ENCODE measurements at places on chromosomes 1 and 21.

- DNase-seq: no peak
Observed at GRCh38 chr1:90708236-90708786, 8.8 kb downstream of the BARHL2 start.

DNA sequence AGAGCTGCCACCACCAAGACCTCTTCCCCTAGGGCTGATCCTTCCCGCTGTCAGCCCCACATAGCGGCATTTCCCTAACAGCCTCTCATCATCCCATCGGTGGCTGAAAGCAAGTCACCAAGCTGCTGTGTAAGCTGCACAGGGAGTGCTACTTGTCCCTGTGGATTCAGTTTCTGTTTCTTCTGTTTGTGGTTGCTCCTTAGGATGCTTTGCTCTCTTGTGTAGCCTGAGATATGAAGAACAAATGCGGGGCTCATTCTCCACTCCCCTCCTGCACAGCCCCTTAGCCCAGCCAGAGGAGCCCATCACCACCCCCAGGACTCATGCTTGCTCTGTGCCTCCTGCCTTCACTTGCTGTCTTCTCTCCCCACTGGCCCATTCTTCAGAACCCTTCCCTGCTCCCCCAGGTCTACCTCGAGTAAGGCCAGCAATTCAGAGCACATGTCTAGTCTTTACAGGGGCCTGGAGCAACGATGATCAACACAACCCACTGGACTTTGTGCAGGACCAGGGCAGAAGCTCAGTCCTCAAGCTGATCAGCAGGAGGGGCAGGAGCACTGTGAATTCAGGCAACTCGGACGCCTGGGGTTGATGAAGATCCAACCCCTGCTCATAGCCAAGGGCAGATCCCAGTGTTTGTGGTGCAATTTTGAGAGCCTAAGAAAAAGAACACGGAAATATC lies 82.6 kb upstream of the GALNT2 start:
- DNase-seq: no peak

DNA sequence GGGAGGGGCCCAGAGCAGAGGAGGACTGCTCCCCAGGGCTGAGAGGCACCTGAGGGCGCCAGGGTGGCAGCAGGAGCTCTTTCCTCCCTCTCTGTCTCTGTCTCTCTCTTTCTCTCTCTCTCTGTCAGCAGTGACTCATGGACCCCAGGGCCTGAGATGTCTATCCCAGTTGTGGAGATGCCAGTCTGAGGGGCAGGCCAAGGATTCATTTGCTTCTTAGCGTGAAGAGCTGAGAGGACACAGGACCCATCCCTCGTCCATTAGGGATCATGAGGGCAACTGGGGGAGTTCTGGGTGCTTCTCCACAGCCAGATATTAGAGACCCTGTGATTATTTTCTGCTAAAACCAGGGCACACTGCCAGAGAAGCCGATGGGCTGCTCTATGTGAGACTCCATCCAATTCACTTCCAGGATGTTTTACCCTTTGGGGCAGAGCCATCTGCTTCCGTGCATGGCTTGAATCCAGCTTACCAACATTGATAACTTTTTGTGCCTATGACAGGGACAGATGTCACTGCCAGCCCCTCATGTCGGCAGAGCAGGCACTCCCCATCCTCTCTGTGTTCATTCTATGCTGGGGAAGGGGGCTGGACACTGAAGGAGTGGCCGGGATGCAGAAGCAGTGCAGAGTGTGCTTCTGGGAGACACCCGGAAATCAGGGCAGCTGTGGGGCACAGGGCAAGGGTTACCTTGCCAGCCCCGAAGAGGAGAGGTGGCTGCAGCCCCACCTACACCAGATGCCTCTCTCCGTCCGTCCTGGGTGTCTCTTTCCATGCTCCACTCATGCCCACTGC lies 4.1 kb upstream of the PCBP3 start:
- no peak for DNase-seq

GRCh38 chr1:153848805-153849204 lies 73.6 kb downstream of the SLC27A3 start:
- DNase-seq: no peak

GRCh38 chr1:40794974-40795715 lies 11.6 kb downstream of the KCNQ4 start:
- DNase-seq: no peak

GRCh38 chr1:116870300-116870699 lies 39.4 kb upstream of the PTGFRN start:
- DNase-seq: no peak

GRCh38 chr1:43247256-43247921 lies 22.4 kb upstream of the TMEM125 start:
- no peak for DNase-seq

- DNase-seq: no peak
Observed at GRCh38 chr1:41936107-41936506, 17.4 kb upstream of the HIVEP3 start.

- no peak for DNase-seq
Observed at GRCh38 chr1:47682198-47682597, 244.4 kb downstream of the FOXD2 start.

DNA sequence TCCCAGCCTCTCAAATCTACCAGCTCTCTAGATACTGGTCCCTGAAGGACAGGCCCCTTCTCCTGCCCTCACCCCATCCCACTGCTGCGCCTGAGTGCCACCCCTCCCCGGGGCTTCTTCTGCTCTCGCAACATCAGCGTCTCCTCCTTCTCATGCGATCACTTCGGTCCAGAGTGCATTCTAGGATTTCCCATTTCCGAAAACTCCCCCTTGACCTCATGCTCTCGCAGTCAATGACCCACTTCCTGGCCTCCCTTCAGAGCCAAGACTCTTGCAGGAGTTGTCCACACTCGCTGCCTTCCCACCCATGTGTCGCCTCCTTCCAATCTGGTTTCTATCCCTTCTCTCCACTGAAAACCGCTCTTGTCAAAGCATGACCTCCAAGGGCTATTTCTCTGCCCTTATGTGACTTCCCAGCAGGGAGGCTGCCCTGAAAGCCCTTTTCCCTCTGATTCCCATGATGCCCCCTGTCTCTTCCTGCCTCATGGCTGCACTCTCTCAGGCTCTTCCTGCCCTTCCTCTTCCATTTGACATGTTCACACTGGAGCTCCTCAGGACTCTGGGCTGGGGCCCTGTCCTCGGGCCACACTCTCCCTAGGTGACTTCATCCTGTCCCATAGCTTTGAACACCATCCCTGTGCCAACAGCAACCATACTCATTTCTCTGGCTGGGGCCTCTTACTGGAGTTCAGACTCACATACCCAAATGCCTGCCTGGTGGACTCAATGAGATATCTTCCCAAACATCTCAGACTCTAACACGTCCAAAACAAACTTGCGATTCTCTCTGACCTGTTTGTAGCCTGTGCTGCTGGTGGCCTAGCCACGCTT lies 46.0 kb downstream of the LDLRAD2 start:
- DNase-seq: no peak

DNA sequence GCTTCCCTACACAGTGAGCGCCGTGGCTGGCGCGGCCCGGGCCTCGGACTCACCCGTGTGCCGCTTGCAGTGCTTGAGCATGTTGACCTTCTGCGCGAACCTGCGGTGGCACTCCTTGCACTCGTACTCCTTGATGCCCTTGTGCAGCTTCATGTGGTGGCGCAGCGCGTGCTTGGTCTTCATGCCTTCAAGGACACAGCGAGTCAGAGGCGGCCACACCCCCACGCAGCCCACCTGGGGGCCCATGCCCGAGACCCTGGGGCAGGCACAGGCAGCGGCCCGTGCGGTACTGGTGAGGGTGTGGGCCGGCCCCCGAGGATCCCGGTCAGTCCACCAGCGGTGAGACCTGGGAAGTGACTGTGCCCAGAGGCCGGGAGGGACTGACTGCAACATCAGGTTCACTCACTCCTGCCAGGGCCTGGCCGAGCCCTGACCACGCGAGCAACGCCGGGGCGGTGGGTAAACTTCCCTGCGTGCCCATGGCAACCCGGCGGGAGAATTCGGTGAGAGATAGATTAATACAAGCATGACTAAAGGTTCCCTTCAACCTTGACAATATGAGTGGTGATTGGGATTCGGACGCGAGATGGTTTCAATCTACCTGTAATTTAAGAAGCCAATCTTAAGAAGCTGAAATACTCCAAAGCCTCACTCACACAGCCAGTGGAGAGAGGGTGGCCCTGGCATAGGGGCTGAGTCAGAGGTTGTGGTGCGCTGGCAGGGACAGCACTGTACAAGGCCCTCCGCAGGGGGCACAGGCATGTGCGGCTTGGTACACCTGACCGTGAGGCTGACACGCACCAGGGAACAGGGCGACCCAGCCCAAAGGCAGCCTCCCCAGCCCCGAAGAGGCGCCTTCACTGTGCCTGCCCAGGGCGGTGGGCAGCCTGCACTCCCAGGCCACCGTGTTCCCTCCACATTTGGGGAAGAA lies 49.1 kb upstream of the RIPK4 start:
- DNase-seq: no peak

GRCh38 chr1:186848509-186849130 lies 19.9 kb downstream of the PLA2G4A start:
- no peak for DNase-seq

GRCh38 chr1:38671221-38671620 lies 188.4 kb downstream of the RRAGC start:
- no peak for DNase-seq

DNA sequence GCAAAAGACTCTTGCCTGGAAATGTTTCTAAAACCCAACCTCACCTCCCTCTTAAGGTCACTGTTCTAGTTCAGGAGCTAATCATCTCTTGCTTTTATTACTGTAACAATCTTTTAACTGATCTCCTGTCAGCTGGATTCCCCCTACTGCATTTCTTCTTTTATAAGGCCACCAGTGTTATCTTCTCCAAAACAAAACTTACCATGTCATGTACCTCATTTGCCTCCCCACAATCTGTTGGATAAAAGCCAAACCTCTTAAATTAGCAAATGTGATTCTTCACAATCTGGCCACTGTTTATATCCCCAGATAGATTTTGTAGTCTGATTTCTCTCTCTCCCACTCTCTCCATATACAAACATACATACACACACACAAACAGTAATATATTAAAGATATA lies 143.3 kb downstream of the DENND1B start:
- DNase-seq: no peak

DNA sequence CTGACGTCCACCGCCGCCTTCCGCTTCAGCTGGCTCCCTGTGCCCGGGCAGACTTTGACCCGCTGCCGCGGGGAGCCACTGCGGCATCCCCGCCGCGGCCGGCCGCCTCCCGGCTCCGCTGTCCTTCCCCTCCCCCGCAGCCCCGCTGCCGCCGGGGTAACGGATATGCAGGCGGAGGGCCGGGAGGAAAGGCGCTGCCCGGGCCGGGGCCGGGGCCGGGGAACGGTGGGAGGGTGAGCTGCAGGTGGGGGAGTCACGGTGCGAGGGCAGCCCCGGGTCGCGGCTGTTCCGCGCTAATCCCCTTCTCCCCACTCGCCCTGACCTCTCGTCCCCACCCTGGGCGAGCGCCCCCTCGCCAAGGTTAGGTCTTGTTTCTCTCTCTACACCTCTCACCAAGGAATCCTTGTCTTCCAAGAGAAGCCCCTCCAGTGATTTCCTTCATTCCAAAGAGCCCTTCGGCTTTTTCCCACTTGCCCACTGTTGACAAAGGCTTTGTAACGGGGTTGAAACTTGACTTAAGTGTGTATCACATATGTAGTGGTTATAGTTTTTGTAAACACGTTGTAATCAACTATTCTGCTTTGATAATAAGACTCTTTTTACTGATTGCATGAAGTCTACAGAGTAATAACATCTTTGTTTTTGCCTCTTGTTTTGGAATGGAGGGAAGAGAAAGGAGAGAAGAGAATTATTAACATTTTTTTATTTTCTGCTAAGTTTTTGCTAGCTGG lies 669 bp downstream of the XPR1 start:
- DNase-seq: no peak

DNA sequence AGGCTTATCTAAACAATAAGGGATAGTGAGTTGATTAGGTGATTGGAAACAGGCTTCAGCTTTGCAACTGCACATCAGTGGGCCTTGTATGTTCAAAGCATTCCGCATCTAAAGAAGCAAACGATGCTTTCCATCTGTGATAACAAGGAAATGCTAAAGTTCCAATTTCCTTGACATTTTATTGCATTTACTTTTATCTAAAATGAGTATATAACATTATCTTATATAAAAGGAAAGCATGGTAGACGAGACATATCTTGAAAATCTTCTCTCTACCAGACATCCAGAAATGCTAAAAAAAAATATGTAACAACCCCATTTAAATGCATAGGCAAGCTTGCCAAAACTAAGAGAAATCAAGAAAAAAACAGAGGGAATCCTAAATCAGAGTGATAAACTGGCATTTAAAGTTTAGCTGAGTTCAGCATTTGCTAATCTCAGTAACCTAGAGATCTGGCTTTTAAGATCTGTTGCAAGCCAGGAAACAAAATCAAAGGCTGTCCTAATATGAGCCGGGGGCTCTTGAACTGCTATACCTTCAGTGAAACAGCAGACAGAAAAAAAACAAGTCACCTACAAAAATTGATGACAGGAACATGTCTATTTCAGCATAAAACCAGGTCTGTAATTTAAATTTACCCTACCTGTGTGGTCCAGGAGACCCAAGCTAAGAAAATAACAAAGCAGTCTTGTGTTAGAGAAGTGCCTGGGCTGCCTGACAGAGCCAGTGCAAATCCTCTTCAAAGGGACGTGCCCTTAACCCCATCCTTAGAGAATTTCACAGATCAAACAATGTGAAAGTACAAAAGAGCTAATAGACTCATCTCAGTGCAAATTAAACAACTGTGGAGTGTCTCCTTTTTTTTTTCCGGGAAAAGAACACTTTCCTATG lies 3.1 kb upstream of the RGS13 start:
- DNase-seq: no peak

DNA sequence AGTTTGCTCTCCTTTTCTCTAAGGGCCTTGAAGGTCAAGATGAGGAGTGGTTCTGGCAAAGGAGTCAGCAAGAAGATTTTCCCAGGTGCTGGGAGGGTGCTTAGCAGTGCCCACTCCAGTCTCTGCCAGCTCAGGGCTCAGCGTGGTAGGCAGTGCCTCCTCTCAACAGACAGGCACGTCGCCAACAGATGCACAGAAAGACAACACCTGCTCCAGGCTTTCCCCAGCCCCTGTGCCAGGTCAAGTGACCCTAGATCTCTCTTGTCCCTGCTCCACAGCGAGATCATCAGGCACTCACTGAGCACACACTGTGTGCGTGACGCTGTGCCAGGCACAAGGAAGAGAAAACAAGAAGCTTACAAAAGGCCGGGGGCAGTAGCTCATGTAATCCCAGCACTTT lies 86.0 kb downstream of the CASZ1 start:
- no peak for DNase-seq

- no peak for DNase-seq
Observed at GRCh38 chr1:2344121-2344681, 47.2 kb downstream of the MORN1 start.

GRCh38 chr1:246295968-246296367 lies 211.1 kb downstream of the SMYD3 start:
- DNase-seq: no peak
